ENCODE measurements at places on chromosomes 16 and 17.

GRCh38 chr16:66874079-66874775 is 6.1 kb upstream of the PDP2 start:
- DNase-seq, result no peak

- no peak for DNase-seq
These were observed 2.1 kb downstream of the GSE1 start for GRCh38 chr16:85615014-85615851.

- DNase-seq, result no peak
These were observed 13.8 kb downstream of the C17orf50 start for GRCh38 chr17:35774499-35774898.

- DNase-seq, result peak; percentile 38
These were observed 27.0 kb upstream of the RASD1 start for GRCh38 chr17:17523001-17523730.

DNA sequence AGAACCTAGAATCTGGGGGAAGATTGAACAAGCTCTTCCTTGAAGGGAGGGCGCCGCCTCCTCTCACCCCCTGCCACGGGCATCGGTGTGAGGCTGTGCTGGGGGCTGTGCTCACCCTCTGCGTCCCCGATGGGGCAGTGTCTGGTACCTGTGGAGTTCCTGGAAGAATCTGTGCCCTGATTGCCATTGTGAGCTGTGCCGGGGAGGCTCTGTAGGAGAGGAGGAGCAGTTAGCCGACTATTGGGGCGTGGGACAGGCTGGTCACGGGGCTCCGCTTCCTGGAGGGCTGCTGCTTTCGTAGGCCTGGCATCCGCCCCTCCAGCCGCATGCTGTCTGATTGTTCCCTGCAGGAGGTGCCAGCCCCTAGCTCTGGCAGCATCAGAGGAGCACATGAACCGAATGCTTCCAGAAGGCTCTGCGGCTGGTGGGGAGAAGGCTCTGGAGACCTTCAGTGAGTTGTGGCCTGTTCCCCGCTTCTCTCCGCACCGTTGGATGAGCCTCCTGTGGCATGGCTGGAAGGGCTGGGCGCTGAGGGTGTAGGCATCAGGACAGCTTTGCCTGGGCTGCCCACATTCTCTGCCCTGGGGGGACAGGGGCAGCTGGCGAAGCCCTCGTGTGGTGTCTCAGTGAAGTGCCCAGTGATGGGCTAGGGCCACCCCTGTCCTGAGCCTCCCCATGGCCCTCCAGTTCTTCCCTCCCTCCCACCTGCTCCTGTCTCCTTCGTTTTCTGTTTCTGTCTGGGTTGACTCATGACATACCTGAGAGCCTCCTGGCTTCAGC is 86.9 kb downstream of the SEC14L1 start:
- DNase-seq, result no peak

- DNase-seq, result peak; percentile 50
These were observed at the start of gene PIPOX for GRCh38 chr17:29042679-29043538. TSS of gene PIPOX (plus strand) at chr17:29043141. CDS start at chr17:29043226, 85 bp downstream.

GRCh38 chr17:82386255-82386831 is 14.8 kb downstream of the UTS2R start:
- no peak for DNase-seq

DNA sequence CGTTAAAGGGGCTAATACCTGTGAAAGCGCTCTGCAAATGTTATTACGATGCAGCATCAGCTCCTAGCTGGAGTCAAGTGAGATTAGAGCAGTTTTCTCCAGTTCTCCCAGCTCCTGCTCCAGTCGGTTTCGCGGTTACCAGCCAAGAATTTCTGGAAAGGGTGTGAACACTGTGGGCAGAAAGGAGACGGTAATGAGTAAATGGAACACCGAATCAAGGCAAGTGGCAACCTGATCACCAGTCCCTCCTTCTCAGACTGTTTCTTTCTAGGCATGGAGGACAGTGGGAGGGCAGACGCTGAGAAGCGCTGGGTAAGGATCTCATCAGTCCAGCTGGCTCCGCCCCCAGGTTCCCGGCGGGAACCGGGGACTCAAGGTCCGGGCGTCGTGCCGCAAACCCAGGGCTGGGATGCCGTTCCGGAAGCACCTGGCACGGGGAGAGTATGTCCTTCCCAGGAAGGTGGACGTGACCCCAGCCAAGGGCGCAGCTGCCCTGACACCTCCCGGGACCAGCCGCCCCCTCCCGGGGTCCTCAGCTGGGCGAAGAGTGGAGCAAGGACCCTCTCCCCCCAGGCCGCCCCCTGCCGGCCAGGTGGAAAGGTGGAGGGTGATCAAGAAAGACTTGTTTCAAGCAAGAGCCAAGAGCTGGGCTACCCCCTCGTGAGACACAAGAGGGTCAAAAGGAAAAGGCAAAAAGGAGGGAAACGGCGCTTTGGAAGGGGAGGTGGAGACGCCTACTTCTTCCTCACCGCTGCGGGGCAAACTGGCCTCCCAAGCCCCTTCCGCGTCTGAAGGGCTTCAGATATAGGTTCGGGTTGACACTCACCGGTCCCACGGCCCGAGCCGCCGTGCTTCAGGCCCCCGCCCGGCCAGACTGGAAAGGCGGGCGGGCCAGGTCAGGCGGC is 481 bp downstream of the MYO19 start:
- peak; percentile 62 for DNase-seq

DNA sequence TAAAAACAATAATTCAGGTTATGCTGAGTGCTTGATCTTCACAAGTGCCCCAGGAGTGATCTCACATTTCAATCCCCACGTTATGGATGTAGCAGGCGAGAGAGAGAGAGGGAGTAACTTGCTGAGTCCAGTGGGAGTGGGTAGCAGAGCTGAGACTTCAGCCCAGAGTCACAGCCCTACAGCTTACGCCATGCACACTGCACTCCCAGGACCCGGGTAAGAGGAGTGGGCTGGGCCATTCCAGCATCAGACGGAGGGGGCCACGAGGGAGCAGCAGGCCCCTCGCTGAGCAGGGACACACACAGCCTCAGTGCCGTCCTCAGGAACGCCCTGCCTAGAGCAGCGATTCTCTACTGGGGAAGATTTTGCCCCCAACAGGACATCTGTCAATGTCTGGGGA is 9.8 kb upstream of the KIF19 start:
- no peak for DNase-seq

GRCh38 chr16:35296962-35297653 is 1837.7 kb downstream of the TP53TG3F start:
- no peak for DNase-seq

- DNase-seq, result no peak
These were observed 89.9 kb downstream of the ABR start for GRCh38 chr17:1089915-1090314.

DNA sequence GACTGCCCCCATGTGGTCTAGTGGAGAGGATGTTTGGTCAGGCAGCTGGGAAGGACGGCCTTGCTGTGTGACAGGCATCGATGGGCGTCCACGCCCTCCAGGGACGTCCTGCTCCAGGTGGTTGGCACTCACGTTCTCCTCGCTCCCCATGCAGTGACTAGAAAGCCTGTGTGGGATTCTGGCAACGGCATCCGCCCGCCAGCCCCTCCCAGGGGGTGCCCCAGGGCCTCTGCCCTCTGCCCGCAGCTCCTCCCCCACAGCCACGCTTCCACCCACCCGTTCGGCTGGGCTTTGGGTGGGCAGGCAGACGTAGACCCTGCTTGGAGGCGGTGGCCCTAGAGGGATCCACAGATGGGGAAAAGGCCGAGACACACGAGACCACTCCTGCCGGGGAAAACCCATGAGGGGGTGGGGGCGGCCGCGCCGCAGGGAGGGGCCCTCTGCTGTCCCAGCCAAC is 4.7 kb upstream of the IL17C start:
- DNase-seq, result peak; percentile 57

- no peak for DNase-seq
These were observed 4.0 kb upstream of the PRPSAP1 start for GRCh38 chr17:76357597-76358158.

GRCh38 chr17:48564188-48565021 is 13.7 kb downstream of the HOXB4 start:
- DNase-seq, result peak; percentile 59

- peak; percentile 50 for DNase-seq
These were observed 8.0 kb downstream of the FLYWCH1 start for GRCh38 chr16:2919511-2920255.
